BJ (cell line): ENCODE measurements at places on chromosomes 11 and 22. TPM values are rescaled to one million over a fixed set of nuclear protein-coding genes. Genes with fewer than 3 reads are reported as not detected.

MMP12 gene
- 0.12 and 0.38 TPM in 2 replicates for polyA plus RNA-seq

SCGB1C1 gene
- not detected in 2 replicates for polyA plus RNA-seq

RAG1 gene
- 0.10 and 0.22 TPM in 2 replicates for polyA plus RNA-seq

SOX10 gene
- polyA plus RNA-seq = not detected in 2 replicates

IGF2 gene
- 20.3 and 20.4 TPM in 2 replicates for polyA plus RNA-seq

OR52M1 gene
- not detected in 2 replicates for polyA plus RNA-seq

APOA1 gene
- polyA plus RNA-seq = not detected in 2 replicates

CYTH4 gene
- not detected in 2 replicates for polyA plus RNA-seq

TECTA gene
- 0.43 and 0.76 TPM in 2 replicates for polyA plus RNA-seq

IFTAP gene
- 9.3 and 25.7 TPM in 2 replicates for polyA plus RNA-seq

GRAP2 gene
- not detected in 2 replicates for polyA plus RNA-seq

NCF4 gene
- polyA plus RNA-seq = not detected in 2 replicates

BTBD18 gene
- polyA plus RNA-seq = not detected in 2 replicates

MAPK1 gene
- polyA plus RNA-seq = 119 and 150 TPM in 2 replicates

PANX3 gene
- polyA plus RNA-seq = not detected in 2 replicates

LDHA gene
- 946 and 2,237 TPM in 2 replicates for polyA plus RNA-seq

UCP3 gene
- polyA plus RNA-seq = 0.54 and 0.77 TPM in 2 replicates

HSPB2 gene
- 2.5 and 4.0 TPM in 2 replicates for polyA plus RNA-seq

OR4D5 gene
- polyA plus RNA-seq = not detected in 2 replicates

GLYATL1 gene
- 0.26 and 0.49 TPM in 2 replicates for polyA plus RNA-seq

INS gene
- not detected in 2 replicates for polyA plus RNA-seq

ANO1 gene
- polyA plus RNA-seq = 0.10 TPM in 1 of 2 replicates, not detected in the other

TMEM191B gene
- polyA plus RNA-seq = 0.44 and 1.6 TPM in 2 replicates

A4GALT gene
- polyA plus RNA-seq = 3.1 and 6.7 TPM in 2 replicates
